ENCODE measurements at places on chromosomes 2 and 18. TPM values are rescaled to one million over a fixed set of nuclear protein-coding genes. Genes with fewer than 3 reads are reported as not detected.
A peak's percentile ranks its signal among the peaks of the same experiment; 100 is the strongest.

Gene GPR45
- not detected for total RNA-seq

Gene KCNS3
- not detected for total RNA-seq

Gene IL37
- not detected for total RNA-seq

Gene SP140
- total RNA-seq, result 241 TPM

DNA sequence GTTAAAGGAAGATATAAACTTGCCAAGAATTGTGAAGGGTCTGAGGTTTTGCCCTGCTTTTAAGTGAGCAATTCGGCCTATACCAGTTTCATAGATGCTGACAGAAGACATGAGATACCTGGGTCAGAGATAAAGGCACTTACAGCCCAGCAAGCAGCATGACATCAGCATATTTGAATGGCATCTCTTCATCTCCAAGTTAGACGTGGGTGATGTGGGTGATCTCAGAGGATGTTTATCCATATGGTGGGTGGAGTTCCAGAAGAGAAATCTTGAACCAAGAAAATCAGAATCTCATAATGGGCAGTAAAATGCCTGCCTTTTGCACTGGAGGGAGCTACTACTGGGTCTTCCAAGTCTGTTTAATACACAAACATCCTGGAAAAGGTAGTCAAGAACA, 44.7 kb downstream of the GYPC start:
- DNase-seq, result no peak

Gene GKN1
- not detected for total RNA-seq

DNA sequence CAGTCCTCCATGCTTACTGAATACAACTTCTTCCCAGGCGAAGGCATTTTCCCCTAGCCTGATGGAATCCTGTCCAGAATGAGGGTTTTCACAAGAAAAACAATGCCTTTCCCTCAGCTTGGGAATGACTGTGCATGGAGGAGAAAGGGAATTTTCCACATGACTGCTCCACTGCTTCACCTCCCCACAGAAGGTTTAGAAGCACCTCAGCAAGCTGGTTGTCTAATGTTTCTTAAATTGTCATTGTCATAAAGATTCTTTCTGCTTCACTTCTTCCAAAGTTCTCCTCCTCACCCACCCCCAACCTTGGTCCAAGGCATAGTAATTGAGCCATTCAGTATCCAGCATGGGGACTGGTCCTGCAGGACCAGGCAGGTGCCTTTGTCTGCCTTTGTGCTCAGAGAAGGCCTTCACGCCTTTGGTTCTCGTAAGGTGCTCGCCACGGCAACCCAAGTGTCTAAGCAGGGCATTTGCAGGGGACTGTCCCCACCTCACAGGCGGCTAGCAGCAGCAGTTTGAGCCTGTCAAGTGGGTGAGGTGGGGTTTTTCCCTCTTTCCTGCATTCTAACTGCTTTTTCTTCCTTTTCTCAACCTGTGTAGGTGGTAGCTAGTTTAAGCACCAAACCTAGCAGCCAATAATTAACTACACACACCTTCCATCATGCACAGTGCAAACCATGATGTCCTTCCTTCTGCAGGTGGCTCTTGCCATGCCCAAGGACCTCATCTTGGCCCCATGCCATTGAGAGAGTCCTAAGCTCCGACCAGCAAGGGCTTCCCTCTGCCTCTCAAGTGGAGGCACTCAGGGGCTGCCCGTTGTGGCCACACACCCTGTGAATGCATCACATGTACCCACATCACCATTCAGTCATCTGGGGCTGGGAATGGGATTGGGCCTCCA, 65.7 kb upstream of the BCL2L11 start:
- peak; percentile 61 for DNase-seq

Gene IGFBP5
- total RNA-seq, result not detected

Gene RTP5
- 0.07 TPM for total RNA-seq

- DNase-seq, result peak; percentile 18
These were observed 277.1 kb upstream of the NRP2 start for GRCh38 chr2:205405194-205405593.

DNA sequence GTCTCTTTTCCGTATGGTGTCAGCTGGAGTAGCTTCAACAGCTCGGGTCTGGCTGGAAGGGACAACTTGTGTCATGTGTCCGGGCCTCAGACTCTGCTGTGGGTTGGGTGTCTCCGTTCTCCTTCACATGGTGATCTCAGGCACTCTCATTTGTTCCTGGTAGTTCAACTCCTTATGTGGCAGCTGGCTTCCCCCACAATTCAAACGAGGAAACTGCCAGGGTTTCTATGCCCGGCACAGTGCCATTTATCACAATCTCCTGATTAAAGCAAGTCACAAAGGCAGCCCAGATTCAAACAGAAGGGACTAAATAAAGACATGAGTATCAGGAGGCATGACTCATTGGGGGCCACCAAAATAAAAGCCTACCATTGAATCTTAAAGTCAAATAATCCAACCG, 22.7 kb downstream of the MRO start:
- DNase-seq, result no peak

- no peak for DNase-seq
These were observed 48.7 kb upstream of the KCNF1 start for GRCh38 chr2:10863047-10863446.

DNA sequence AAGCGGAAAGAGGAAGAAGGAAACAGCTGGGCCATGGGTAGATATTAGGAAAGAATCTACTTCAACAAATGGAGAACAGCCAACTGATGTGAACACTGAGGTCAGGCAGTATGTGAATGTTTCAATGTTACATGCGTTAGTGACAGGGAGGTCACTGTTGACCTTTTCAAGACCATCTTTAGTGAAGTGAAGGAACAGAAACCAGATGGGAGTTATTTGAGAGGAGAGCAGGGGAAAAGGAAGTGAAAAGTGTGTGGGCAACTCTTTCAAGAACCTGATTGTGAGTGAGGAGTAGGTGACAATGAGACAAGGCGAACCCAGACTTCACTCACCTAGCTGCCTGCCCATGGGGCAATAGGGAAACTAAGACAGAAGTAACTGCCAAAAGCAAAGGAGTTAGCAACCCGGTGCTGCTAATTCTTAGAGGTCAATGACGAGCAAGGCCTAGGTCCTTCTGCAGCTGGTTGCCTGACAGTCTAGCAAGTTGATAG, 67.0 kb downstream of the SP3 start:
- no peak for DNase-seq

- DNase-seq, result no peak
These were observed 179.9 kb upstream of the BOD1L2 start for GRCh38 chr18:56967035-56967434.

DNA sequence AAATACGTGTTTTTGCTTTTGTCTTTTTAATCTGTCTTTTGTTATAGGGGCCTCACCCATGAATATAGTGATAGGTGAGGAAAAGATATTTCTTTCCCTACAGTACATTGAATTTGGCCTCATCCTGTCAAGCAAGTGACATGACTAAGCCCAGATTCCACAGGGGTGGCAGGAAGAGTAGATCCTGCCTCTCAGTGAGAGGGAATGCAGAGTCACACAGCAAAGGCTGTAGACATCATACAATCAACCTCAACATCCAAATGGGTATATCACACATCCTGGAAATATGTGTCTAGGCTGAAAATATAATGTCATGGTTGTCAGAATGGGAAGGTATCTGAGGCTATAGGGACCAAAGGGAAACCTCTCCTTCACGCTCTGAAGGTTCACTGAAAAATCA, 269.6 kb downstream of the CDH20 start:
- no peak for DNase-seq

- DNase-seq, result no peak
These were observed 312.2 kb downstream of the LRATD1 start for GRCh38 chr2:14944562-14945346.

DNA sequence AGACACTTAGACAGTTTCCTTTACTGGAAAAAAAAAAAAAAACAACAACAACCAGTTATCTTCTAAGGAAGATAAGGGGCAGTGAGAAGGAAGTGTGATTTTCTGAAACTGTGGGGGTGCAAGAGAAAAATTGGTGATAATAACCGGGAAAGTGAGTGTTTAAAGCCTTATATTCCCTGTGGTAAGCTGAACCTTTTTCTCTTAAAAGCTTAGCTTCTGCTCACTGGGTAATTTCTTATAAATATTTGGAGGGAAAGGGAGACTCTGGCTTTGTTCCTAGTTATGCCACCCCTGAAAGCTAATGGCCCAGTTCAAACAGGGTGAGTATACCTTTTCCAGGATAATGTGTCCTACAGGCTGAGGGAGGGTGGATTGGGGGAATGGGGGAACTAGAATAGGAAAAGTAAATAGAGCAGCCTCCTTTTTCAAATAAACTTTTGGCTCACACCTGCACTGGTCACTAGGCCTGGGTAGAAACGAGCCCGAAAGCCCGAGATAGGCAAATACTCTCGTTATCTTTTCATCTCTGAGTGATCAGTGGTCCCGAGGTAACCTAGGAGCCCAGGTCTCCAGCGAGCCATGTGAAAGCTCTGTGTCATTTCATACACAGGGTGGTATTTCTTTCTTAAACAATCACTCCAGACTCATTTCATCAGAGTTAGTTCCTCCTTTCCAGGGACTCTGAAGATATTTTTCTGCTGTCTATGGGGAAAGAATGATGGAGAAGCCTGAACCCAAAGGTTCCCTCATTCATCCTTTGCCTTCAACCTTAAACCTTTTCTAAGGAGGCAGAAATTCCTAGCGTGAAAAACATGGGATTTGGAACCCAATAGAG, 15.5 kb upstream of the SRBD1 start:
- no peak for DNase-seq

GRCh38 chr2:140529706-140530105, 1601.1 kb downstream of the LRP1B start:
- no peak for DNase-seq

Gene GAL3ST2
- total RNA-seq, result 1.2 TPM

- DNase-seq, result no peak
These were observed 197.8 kb downstream of the MEMO1 start for GRCh38 chr2:31813016-31813415.

DNA sequence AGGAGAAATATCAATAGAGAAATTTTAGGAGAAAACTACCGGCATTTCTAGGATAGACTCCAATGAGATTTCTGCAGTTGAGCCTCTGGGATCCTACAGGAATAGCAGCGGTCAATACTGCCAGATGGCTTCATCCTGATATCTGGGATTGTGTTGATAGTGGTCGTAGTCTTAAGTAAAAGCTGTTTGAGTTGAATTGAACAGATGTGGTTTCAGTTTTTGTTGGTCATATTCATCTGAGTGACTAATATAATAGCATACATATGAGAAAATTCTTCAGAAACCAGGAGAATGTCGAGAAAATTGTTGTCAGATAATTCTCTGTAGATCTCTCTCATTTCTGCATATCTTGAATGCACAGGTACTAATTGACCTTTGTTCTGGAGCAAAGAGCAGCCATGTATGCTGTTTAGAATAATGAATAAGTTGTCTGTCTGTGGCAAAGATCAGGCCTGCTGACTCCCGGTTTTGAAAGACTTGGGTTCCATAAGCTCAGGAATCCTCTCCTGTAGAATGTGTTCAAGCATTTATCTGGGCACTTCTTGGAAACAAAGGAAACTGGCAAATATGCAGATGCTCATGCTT, 288.1 kb downstream of the TMX3 start:
- no peak for DNase-seq

- DNase-seq, result no peak
These were observed 37.2 kb upstream of the RTN4 start for GRCh38 chr2:55087501-55087900.

GRCh38 chr18:10785798-10786197, 260.0 kb downstream of the NAPG start:
- DNase-seq, result no peak

Gene ZAP70
- 240 TPM for total RNA-seq

Gene ABCG8
- not detected for total RNA-seq

DNA sequence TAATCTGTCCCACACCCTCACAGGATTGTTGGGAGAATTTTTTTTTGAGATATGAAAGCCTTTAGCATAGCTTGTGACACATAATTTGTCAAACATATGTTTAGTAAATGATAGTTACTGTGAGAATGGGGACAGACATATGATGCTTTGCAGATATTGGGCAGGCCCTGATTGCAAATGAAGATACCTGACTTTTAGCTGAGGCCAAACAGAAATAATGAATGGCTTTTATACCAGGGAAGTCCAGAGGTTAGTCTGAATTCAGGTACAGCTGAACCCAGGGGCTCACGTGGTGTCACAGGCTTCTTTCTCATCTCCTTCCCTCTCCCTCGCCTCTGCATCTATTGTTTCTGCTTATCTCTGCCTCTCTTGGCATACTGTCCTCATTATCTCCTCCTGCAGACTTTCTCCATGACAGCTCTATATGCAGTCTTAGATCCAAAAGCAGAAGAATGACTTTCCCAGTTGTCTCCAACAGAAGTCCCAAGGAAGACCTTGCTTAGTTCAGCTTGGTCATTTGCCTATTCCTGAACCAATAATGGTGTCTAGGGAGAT, 4.9 kb upstream of the WNT10A start:
- DNase-seq, result no peak

- no peak for DNase-seq
These were observed 248.7 kb upstream of the TNP1 start for GRCh38 chr2:217108575-217109027.

- DNase-seq, result no peak
These were observed 77.2 kb downstream of the TSN start for GRCh38 chr2:121832412-121833357.

GRCh38 chr18:23301972-23302371, 151.1 kb upstream of the RIOK3 start:
- no peak for DNase-seq

DNA sequence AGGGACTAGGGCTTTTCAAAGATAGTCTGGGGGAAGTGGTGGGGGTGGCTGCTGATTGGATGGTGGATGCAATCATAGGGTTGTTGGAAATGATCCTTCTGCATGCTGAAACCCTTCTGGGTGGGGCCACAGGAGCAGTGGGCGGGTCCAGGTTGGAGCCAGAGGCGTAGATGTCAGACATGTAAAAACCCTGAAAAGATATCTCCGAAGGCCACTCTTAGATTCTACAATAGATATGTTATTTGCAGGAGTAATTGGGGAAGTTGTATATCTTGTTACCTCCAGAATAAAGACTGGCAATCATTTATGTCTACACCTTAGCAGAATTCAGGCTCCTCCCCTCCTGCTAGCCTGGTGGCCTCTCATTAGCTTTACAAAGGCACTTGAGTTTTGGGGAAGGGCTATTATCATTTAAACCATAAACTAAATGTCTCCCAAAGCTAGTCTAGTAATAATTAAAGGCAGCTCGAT, 8.2 kb upstream of the FAM98A start:
- DNase-seq, result peak; percentile 23

Gene DNER
- not detected for total RNA-seq

Gene TMEM198
- total RNA-seq, result 3.4 TPM

Gene XPO1
- 230 TPM for total RNA-seq

GRCh38 chr18:56035546-56035945, 447.6 kb upstream of the TCF4 start:
- no peak for DNase-seq

Gene MYOM1
- 0.75 TPM for total RNA-seq

GRCh38 chr2:199070322-199070949, 387.3 kb downstream of the SATB2 start:
- no peak for DNase-seq

GRCh38 chr2:120678251-120678650, 57.4 kb upstream of the GLI2 start:
- no peak for DNase-seq

DNA sequence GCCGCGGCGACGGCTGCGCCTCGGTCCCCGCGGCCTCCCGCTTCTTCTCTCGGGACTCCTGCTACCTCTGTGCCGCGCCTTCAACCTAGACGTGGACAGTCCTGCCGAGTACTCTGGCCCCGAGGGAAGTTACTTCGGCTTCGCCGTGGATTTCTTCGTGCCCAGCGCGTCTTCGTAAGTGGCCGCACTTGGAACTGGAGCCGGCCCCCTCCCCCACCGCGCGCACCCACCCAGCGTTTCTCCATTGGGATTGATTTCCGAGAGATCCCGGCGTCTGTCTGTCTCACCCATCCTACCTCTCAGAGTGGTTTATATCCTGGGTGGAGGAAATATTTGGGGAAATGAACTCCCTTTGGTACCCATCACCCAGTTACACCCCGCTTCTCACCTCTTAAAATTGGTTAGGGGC, 498 bp downstream of the ITGAV start:
- DNase-seq, result no peak

GRCh38 chr18:9609190-9609589, 5.2 kb downstream of the PPP4R1 start:
- no peak for DNase-seq
